Inflammatory macrophage treated with lipopolysaccharide for 1 hour (primary cell): ENCODE measurements at places on chromosomes 1 and 21.
A peak's percentile ranks its signal among the peaks of the same experiment; 100 is the strongest.

DNA sequence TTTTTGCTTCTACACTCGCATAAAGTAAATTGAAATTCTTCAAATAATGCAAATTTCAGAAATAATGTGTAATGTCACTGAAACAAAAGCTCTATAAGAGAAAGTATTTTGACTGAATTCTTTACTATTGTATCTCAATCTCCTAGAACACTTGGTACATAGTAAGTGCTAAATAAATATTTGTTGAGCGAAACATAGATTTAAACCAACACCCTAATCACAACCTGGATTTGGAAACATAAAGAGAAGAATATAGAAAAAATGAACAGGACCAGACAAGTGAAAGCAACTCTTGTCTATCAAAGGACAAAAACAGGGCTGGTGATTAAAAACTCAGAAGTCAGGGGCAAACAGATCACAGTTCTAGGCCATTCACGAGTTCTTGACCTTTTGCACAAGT, 74.3 kb downstream of the AK5 start:
- no peak for DNase-seq

DNA sequence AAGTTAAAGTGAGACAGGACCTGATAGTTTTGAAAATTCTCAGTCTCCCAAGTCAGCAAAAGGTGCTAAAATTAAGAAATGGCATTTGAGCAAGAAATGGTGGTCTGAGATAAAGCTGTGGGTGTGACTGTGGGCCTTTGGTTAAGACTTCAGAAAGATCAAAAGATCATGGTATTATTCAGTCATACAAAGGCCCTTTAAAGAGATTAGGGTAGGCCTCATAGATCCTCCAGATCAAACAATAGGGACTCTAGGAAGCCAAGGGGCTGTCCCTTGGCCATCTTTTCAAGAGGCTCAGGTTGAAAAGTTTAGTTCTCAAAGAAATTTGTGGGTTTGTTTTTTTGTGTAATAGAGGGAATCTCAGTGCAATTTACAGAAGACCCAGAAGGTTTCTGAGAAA, 8.4 kb downstream of the HMGB4 start:
- DNase-seq, result no peak

- DNase-seq, result no peak
These were observed 85.3 kb downstream of the SEC16B start for GRCh38 chr1:177884479-177885021.

GRCh38 chr1:4786055-4786454, 131.6 kb downstream of the AJAP1 start:
- no peak for DNase-seq

DNA sequence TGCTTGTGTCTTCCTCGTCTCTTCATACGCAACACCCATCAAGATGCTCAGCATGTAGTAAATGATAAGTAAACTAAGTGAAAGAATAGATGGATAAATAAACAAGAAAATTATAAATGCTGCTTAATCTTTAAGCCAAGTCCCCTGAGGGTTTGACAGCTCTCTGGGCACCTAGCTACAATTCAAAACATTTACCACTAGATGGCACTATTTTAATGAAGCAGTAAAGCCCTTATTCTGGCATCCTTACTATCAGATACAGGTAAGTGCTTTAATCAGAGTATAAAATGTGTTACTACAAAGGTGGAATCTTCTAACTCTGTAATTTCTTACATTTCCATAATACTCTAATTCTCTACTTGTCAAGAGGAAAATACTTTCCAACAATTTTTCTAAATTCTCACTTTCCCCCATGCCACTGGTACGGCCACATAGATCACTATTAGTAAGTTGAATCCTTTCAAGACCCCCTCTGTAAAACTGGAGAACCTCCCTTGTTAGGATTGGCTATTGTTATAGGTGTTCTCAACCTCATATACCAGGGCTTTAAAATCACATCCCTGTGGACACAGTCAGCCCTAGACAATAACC, 137.8 kb downstream of the BARHL2 start:
- peak; percentile 58 for DNase-seq

DNA sequence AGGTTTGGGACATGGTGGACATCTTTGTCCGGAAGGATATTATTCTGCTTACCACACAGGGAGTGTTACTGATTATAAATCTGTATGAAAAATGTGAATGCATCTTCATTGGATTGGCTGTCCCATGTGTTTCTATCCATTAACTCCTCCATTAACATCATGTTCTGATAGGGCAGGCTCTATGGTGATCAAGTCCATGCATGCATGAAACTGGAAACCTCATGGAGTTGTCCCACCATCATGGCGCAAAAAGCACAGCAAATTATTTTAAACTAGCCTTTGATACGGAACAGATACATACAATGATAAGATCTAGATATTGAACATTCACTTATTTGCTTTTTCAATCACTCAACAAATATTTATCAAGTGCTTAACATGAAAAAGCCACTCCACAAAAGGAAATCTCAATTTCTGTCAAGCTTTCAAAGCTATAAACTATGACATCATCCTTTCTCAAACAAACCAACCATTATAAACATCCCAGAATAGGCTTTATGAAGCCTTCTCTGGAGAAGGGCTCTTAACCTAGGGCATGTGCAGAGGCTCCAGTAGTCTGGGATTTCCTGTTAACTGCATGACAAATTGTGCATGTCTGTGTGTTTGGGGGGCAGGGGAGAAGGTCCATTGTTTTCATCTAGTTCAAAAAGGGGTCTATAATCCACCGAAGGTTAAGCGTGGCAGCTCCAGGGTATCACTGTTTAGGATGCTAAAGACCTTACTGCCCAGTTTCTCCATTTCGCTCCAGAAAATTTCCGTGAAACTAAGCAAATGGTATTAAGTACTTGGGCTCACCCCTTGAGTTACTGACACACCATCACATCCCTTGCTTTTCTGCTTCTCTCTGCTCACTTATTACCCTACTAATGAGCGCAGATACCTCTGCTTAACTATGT, 46.1 kb downstream of the ADAMTS1 start:
- no peak for DNase-seq

GRCh38 chr1:82162486-82163420, 362.0 kb downstream of the ADGRL2 start:
- no peak for DNase-seq

- no peak for DNase-seq
These were observed 48.7 kb downstream of the SMYD2 start for GRCh38 chr1:214329470-214330220.

GRCh38 chr1:187942986-187943385, 1114.2 kb downstream of the PLA2G4A start:
- no peak for DNase-seq

DNA sequence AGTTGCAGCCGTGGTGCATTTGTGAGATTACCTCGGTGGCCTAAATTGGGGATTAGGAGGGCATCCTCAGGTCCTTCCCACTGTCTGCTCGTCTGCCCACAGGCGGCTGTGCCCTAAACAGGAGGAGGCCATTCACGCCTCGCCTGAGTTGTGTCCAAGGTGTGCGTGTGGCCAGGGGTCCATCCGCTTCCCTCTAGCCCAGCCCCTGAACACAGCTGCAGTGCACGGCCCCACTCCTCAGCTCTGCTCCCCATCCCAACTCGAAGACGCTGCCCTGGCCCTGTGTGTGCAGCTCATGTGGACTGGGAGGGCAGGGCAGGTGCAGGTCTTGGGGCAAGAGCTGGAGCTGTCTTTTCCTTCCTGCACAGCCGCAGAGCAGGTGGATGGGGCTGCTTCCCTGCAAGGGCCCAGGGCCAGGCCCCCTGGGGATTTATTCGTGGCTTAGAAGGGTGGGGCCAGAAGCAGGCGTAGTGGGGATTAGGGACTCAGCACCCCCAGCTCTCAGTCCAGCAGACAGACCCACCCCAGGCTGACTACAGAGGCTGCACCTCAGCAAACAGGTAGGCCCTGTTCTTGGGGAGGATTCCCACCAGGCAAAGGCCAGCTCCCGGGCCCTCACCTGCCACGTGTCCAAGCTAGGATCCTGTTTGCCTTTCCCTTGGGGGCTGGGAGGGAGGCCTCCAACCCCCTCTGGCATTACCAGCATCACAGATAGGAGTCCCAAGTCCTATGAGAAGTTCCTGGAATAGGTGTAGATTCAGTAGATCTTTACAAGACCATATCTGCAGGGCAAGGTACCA, 4.3 kb downstream of the GUK1 start:
- DNase-seq, result no peak

DNA sequence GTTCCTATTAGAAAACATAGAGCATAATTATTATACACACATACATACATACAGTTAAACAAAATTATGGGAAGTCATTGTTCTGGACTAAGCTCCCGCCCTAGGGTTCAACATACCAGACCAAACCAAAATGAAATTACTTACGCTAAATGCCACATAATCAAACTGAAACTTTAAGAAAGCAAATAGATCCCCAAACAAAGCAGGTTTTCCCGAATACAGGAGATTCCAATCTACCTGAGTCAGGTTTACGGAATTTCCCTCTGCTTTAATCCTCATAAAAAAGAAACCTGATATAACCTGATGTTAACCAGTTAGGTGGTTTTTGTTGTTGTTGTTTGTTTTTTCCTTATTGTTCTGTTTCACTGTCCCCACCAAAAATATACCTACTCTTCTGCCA, 1886.9 kb downstream of the NCAM2 start:
- no peak for DNase-seq

DNA sequence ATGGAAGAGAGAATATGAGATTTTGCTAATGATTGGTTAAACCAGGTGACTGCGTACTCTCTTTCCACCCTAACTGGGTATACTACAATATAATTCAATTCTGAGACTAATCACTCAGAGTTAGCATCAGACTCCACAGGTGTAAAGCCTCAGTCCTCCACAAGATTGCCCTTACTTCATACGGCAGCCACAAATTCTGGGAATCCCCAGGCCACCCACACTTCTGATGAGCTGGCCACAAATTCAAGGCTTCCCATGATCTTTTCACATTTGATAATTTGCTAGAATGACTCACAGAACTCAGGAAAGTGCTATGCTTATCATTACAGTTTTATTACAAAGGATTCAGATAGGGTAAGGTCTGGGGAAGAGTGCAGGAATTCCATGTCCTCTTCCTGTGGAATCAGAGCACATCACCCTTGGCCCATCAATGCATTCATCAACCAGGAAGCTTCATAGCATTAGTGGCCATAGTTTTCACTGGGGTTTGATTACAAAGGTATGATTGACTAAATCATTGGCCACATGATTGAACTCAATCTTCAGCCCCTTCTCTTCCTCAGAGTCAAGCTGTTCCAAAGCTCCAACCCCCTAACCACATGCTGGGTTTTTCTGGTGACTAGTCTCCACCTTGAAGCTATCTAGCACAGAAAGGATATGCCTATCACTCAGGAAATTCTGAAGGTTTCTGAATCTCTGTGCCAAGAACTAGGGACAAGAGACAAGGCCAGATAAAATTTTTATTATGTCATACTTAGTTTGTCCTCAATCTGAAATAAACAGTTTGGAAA, 131.7 kb downstream of the HHIPL2 start:
- no peak for DNase-seq

GRCh38 chr1:203666609-203667008, 40.0 kb downstream of the ATP2B4 start:
- no peak for DNase-seq
